ENCODE measurements at places on chromosomes 2 and 18.

DNA sequence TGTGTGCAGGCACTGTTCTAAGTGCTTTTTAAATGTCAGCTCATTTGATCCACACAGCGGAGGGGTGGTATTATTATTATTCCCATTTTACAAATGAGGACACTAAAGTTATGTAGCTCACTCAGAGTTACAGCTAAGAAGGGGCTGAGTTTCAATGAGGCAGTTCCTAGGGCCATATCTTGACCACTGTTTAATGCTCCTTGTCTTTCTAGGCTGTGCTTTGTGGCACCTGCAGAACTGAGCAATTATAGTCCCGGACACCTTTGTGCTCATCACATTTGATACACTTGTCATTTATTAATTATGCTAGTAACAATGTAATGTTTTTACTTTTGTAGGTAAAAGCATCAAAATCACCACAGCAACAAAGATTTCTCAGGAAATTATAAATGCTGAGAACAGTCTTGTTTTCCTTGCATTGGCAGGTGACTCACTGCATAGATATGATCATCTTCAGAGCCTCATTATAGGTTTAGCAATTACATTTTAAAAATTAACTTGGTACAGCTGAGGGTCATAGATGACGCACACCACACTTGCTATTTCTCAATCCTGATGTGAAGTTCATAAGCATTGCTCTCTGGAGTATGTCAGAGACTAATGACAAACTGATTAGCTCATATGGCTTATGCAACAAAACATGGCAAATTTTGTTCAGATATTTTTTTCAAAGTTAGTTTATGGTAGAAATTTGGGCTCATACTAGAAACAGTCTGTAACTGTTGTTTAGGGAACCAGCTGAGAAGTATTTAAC, 366.8 kb downstream of the TGIF1 start:
- DNase-seq = no peak

GRCh38 chr18:23250893-23251656, 115.8 kb downstream of the CABLES1 start:
- DNase-seq = no peak

DNA sequence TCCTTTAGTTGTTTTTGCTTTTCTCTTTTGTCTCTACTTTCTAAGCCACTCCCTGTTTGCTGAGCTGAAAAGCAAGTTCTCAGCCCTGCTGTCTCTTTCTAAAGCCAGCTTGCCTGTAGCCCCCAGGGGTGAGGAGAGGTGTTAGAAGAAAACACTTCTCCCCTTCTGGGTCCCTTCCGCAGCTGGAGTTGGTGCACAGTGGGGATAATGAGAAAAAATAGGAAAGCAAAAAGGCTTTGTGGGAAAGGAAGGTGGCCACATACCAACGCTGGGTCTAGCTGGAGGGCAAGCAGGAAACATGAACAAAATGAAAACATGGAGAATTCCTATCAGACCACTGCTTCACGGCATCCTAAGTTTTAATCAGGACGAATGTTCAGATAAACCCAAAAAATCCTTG, 15.5 kb upstream of the SLC20A1 start:
- no peak for DNase-seq

- no peak for DNase-seq
Measured at GRCh38 chr2:26853751-26854150, 5.8 kb downstream of the DPYSL5 start.

DNA sequence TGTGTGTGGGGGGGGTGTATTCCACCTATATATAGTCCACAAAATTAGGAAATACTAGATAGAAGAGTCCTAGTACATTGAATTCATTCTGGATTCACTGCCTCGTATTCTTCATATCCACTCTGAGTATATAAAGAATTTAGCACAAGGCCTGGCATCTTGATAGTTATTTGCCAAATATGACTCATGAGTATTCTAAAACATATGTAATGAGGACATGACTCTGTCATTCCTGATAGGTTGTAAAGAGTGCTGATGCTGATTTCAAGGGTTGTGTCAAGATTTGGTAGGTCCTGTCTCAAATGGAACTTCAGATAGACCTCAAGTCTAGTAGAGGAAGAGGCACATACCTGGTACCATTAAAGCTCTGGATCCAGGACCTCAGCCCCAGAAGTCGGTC, 173.4 kb upstream of the BOD1L2 start:
- no peak for DNase-seq

Data from MM.1S (cell line).